ENCODE measurements at places on chromosomes 4 and X.

- DNase-seq = no peak
Measured at GRCh38 chr4:38050560-38051350, 90.6 kb downstream of the PTTG2 start.

DNA sequence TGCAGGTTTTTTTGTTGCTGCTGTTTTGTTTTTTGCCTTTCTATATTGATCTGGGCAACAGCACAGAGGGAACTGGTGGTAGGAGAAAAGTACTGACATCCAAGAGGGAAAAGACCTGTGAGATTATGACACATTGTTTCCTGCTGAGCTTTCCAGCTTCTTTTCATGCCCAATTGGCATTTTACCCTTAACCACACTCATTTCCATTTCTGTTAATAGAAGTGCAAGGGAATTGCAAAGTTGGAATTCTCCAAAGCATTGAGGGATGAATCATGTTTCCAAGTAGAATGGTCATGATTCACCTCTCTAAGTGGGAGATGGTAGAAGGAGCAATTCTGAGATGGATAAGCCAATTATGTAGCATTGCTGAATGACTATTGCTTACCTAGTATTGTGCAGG, 161.5 kb downstream of the PPARGC1A start:
- no peak for DNase-seq

- DNase-seq = no peak
Measured at GRCh38 chrX:42505016-42505415, 272.9 kb downstream of the PPP1R2C start.

DNA sequence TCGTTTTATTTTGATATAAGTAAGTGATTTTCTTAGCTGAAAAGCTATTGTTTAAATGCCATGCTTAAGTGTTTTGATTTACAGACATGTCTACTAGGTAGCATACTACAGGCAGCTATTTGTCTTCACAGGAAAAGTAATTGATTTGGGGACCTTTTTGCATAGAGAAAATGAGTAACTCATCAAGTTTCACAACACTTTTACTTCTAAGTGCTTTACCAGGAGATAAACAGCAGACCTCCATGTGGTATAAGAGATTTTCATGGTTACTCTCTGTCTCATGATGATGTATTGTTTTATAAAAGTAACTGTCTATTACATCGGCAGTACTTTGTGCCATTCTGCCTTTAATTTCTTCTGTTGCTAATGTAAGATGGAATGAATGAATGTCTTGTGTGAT, 28.7 kb downstream of the RBPJ start:
- no peak for DNase-seq

DNA sequence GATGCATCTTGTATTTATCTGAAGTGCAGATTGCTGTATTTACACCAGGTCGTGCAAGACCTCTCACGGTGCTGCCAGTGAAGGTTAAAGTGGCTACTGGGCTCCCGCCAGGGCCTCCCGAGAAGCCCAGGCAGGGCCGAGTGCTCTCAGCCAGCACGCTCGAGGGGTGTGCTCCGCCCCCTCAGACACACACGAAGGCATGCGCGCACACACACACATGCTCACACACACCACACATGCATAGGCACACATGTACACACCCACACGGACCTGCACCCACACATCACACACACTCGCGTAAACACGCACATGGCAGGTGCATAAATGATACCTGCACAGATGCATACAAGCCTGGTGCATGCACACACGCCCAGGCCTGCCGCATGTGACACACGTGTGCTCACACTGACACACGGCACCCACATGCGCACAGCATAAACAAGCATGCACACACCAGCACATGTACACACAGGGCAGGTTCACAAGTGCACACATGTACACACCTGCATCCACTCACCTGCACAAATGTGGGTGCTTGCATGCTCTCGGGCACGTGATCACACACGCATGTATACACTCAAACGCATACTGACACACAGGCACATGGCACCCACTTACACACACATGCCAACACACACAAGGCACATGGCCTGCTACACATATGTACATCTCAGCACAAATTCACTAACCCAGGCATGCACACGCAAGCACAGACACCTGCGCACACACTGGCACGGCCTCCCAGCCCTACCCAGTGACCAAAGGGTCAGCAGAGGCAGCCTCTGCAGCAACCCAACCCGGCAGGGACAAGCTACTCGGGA, 71.6 kb downstream of the FAM53A start:
- DNase-seq = no peak

DNA sequence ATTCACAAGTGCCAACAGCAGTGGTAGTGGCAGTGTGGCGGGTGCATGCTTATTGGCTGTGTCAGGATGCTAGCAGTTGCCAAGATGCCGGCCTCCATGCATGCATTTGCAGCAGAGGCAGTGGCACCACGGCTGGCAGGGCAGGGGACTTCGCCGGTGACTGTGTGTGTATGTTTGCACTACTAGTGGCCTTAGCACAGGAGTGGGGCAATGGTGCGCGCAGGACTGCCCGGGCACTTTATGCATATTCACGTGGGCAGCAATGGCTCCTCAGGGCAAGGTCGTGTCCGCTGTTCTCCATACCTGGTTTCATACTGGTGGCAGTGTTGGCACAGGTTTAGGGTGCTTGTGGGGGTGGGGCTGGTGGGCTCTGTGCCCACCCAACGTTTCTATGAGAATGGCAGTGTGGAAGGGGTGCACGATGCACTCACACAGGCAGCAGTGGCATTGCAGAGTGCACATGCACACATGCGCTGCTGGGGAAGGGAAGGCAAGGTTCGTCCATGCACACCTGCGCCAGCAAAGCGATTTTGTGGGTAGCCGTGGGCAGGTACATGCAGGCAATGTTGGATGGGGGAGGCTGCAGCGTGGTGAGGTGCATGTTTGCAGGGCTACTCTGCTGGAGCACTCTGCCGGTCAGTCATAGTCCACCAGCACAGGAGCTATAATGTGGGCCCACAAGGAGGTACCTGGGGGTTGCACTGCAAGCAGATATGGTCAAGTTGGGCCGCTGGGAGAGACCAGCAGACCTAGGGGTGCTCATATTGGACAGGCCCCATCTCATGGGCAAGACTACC, 338.9 kb upstream of the TECRL start:
- no peak for DNase-seq

DNA sequence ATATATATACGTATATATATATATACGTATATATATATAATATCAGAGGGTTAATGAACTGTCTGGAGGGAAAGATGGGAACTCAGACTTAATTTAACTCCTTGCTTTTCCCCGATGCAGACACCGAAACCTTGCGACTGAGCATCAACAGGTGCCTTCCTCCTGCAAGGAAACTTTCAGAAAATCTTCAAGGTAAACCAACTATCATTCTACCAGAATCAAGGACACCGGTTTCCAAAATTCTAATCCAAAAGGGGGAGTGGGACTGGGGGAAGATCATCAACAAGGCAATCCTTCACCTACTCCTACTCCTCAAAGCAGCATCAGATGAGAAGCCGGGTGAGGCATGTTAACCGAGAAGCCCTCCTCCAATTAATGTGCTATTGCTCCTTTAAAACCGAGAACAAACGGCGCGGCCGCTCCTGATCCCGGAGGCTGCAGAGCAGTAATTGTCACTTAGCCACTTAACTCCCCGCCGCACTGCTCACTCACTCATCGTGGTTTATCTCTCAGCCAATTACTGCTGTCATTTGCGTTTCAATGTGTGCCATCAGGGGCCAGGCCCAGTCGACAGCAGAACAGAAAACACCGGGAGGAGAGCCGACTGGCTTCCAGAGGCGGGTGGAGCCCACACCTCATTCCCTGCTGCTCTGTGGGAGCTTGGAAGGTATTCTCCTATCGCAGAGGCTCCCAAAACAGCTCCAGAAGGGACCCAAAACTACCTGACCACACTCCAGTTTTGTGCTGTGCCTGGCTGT, 61.7 kb downstream of the MAML3 start:
- no peak for DNase-seq

DNA sequence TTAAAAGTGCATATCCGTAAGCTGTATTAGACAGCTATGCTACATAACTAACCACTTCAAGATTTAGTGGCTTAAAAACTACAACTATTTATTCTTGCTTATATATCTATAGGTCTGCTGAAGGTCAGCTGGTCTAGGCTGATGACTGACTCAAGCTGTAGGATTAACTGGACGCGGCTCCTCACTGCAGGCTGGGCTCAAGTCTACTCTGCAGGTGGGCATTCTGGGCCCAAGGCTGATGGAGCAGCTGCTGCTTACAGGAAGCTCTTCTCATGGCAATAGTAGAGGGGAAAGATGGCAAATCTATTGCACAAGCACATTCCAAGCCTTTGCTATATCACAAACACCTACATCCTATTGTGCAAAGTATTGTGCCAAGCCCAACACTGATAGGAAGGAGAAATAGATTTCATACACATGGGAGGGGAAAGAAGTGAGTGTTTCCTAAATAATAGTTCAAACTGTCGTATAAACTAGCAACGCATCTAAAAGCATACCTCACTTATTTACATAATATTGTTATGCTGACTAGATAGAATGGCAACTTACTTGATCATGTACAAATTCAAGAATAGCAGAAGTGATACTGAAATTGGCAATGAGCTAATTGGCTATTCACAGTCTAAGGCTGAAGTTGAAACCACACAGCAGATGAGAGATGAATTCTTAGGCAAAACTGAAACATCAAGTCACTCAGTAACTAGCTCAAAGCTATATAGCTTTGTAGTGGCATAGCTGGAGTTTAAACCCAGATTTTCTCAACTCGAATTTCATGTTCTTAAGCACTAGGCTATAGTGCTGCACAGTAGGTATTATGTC, 263.8 kb downstream of the NKX6-1 start:
- no peak for DNase-seq

DNA sequence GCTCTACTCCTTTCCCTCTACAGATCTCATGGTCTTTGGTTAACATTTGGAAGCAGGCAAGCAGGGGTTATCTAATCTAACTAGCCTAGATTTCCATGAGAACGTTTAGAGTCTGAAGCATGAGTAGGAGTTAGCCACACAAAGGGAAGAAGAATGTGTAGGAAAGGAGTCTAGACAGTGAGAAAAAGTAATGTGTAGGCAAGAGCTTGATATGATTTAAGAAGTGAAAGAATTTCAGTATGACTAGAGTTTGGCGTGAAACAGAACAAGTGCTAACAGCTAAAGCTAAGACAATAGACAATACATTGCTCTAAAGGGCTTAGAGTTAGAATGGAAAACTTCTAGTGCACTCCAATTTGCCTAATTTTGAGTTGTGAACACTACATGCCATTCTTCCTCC, 10.8 kb downstream of the CXCL8 start:
- no peak for DNase-seq

DNA sequence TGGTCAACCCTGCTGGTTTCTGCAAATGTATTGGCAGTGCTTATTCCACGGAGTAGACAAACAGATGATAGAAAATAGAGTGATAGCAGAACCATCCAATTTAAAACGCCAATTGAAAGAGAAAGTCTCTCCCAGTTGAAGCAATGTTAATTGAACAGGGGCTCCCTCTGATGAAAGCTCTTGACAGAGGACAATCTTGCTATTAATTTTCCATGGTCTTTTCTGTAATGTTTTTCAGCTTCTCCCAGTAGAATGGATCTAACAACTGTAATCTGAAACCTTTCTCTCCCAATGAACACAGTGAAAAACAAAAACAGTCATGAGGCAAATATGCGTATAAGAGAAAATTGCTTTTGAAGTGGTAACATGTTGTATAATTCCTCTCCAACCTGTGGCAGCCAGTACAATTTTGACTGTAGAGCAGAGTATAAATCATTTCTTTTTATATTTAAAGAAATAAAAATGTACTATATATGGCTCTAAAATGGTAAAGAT, 225.1 kb upstream of the GALNTL6 start:
- DNase-seq = no peak

DNA sequence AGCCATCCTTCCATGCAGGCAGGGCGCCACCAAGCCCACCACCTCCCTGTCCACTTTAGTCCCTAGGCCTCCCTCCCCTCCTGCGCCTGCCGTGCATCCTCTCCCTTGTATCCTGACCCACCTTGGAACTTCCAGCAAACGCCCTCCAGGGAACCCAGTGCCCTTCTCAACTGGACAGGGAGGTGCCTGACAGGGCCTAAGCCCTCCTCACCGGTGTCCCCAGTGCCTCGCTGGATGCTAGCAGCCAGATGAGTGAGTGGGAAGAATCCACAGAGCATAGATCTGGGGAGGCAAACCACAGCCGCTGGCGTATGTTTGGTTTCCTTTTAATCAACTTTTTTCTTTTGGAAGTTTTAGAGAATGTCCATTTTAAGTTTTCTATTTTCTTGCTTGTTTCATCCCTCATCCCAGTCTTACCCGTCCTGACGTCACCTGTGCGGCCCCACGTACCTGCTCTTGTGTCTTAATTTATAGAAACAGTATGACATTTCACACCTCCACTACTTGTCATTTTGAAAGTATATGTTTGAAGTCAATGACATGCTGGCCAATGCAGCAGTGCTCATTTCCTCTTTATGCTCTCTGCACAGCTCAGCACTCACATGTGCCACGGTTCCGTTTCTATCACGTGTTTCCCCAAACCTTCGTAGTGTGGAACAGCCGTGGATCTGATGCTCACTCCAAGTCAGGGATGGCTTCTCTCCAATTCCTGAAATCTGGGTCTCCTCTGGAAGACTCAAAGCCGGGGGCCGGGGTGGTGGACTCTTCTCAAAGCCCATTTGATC, 3.4 kb upstream of the HMX1 start:
- DNase-seq = no peak

DNA sequence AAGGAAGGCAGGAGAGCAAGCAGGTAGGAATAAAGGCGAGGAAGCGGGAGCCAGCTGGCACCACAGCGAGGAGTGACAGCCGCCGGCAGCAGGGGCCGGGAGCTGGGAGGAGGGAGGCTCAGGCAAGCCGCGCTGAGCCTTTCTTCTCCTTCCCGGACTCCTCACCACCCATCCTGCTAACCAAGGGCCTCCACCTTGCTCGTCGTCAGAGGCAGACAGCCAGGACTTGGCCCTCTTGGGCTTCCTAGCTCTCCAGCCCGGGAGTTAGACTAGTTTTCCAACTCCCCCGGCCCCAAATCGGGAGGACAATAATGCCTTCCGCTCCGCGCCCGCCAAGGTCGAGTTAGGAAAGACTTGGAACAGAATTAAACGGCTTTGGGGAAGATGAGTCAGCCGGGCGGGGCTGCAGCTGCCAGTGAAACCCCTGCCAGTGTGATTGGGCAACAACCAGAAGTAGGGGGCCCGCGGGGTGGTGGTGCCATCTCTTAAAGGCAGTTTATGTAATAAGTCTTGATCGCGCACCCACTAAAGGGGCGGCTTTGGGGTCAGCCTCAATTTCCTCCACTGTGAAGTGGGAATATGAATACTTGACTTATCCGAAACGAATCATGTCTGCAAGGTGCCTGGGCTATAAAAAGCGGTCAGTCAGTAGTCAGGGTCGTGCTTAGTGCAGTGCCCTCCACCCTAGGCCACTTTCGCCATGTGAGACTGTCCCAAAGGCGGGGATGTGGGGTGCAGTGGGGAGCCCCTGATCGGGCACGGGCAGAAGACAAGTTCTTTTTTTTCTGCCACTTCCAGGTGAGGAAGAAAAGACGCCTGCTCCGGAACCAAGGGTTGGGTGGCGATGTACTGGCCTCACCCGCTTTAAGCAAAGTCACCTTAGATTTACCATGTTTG, 6.7 kb upstream of the HSD17B10 start:
- DNase-seq = peak; percentile 71

DNA sequence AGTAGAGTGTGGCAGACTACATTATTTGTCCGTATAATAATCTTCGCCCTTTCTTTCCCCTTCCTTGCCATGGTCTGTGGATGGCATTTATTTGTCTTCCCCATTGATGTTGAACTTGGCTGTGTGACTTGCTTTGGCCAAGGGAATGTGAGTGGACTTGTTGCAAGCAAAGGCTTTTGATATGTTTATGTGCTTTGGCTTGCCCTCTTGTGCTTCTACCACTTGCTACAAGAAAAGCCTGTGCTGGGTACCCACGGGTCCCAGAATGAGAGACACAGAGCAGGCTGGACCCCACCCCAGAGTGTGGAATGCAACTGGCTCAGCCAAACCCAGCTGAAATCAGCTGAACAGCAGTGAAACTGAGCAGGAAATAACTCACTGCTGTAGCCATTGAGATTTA, 63.0 kb downstream of the FAM184B start:
- no peak for DNase-seq

Data from omental fat pad (tissue), 4 donors.